ENCODE measurements at places on chromosomes 4 and X.
A peak's percentile ranks its signal among the peaks of the same experiment; 100 is the strongest.

DNA sequence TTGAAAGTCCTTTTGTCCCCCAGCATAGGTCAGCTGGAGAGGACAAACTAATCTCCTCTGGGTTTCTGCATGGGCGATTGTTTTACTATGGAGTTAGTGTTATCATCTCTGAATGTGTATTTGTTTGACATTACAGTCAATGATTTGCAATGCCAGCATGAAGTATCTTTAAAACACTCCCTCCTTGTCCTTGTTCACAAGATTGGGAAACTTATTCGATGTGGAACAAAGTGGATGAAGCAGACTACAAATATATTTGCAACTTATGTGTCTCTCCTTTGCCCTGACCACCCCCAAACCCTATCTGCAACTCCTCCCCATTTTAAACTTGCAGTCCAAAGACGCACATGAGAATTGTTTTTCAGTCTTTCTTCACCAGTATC is 1.5 kb upstream of the PITX2 start:
- DNase-seq: no peak

DNA sequence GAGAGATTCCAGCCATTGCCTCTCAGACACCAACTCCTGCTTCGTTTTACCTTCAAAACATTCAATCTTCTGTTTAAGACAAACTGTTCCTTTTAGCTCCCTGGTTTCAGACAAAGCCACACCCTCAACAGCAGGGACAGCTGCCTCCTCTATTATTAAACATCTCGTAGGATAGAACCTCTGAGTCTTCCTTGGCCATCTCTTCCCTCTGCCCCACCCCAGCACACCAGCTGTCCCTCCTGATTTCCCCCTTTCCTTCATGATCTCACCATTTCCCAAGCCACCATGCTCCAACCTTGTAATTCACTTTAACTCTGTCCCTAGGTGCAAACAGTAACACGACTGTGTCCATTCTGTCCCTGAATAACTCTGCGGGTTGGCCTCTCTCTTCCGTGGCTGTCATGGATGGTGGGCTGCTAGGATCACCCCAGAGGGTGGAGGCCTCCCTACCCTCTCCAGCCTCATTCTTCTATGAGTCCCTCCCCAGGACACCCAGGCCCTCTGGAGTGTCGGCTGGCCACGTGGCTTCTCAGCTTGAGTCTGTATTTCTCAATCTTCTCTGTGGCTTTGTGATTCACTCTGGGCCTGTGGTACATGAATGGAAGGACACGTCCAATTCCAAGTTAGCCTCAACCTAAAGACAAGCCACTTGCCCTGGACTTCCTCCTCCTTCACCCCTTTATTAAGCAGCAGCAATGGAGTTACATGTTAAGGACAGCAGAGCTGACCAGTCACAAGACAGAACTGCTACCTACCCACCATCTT is 349.9 kb downstream of the FBXW7 start:
- DNase-seq: no peak

DNA sequence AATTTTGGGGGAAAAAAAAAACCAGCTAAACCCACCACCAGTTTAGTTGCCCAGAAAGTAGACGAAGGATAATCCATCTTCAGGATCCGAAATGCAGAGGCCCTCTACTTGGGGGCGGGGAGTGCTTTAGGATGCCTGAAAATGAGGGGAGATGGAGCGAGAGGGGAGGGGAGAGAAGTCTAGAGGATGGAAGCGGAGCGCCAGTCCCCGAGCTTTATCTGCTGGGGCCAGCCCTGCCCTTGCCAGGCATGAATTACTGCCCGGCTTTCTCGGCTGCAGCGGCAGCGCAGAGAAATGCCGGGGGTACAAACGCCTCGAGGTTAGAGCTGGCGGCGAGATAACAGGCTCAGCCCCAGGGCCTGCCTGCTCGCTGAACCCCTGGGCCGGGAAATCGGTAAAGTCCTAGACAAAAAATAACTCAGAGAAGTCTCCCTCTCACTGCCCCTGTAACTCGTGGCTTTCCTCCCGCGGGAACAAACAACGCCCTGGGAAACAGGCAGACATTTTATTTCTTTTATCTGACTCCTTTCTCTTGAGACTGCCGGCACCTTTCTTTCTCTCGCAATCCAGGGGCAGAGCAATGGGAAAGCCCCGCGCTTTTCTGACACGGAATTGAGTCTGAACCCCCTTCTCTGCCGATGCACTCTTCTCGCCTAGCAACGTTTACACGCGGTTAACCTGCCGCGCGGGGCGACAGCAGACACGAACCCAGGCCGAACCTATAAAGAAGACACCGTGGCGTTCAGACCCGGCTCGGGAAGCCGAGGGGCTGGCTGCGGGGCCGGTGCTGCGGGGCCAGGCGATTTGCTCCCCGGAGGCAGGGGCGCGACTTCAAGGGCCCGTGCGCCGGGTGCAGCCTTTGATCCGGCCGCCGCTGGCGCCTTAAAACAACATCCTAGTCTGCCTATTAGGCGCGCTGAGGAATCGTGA is 3.1 kb upstream of the MSX1 start:
- DNase-seq: no peak

DNA sequence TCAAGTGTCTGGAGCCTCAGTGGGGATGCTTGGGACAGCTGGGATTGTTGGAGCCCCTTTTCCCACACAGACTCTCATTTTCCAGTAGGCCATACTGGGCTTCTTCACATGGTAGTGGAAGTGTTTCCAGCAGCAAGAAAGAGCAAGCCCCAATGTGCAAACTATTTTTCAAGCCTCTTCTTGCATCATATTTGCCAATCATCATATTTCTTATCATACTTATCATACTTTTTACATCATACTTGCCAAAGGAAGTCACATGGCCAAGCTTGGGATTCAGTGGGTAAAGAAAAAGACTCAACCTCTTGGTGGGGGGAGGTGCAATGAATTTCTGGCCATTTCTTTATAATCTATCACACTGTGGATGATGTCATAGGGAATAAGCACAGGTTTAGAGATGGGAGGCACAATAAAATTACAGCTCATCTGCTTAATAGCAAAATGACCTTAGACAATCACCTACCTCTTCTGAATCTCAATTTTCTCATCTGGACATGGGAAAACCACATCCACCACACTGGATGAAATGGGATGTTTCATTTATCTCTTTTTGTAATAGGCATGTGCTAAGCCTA is 174.2 kb downstream of the MID1IP1 start:
- DNase-seq: no peak

DNA sequence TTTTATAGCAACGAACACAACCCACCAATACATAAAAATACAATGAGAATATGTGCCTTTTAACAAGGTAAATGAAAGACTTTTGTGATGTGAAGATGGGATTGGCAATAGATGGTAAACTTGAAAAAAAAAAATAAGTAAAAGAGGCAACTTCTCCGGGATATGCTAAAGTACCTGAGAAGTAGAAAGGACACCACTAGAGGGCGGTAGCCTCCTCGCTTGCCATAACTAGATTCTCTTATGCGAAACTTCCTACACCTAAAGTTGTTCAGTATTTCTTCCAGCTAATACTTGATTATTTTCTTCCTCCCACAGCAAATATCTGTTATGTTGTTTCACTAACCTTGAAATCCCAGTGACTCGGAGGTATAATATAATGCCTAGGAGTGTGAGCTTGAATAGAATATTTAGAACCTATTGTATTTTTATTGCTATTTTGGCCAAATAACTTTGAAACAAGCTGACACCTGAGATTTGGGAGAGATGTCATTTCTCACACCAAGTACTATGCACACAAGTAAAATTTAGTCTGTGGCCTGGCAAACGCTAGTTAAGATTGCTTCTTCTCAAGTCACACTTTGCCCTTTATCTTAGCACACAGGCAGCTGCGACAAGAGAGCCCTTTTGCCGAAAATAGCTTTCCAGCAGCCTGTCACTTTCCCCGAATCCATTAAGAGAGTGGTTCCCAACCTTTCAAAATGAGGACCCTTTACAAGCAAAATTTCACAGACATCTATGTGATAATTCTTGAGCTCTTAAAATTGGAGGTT is 44.9 kb upstream of the PDLIM5 start:
- DNase-seq: peak; percentile 19

GRCh38 chr4:119536572-119537528 is 91.8 kb downstream of the PDE5A start:
- DNase-seq: no peak

- DNase-seq: no peak
These were observed 866.3 kb upstream of the PCDH7 start for GRCh38 chr4:29853833-29854232.

DNA sequence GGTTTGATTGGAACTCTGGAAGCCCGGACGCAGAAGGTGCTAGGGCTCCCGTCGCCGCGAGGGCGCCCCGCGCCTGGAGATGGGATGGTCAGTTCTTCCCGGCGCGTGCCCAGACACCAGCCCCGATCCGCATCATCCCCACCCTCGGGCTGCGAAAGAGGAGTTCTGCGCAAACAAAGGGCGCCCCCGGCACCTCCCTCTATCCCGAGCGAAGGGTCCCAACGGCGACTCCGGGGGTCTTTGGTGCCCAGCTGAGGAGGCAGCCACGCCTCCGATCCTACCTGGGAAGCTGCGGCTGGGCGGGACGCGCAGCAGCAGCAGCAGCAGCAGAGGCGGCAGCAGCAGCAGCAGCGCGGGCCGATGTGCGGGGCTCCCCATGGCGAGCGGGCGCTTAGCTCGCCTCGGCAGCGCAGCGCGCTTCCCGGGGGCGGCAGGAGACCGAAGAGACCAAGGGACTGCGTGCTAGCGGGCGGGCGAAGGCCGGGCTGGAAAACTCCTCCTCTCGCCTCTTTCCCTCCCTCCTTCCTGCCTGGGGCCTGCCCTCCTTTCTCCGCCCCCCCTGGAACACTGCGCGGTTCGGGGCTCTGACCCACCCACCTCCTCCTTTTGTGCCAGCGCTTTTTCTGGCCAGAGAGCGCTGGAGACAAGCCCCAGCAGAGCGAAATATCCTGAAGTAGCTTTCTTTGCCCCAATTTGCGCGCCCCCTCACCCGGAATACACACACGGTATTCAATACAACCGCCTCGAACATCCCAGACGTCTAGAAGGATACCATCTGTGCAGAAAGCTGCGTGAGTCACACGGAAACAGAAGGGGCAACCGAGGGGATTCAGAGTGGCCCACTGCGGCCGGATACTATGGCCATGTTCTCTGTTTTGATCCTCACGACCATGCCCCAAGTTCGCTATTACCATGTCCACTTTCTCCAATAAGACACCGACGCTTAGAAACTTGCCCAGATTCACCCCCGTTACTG is at the start of gene SRPX:
Gene SRPX (minus strand): TSS at position 457 of the 976 bp plus-strand sequence. CDS start 79 bp downstream, at position 378.
- no peak for DNase-seq

DNA sequence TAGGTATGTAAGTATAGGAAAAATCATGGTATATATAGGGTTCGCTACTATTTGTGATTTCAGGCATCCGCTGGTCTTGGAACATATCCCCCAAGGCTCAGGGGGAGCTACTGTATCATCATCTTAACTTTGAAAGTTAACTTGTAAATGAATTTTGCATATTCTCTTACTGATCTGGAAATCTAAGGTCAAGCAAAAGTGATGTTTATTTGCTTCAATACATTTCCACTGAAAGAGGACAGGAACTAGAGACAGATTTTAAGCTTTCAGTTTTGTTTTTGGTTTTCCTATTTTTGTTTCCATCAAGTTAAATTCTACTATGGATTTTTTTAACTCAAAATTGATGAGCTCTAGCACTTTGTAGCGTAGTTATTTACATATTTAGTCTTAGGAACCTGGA is 56.2 kb downstream of the NAF1 start:
- DNase-seq: no peak

- DNase-seq: no peak
These were observed 99.2 kb downstream of the JADE1 start for GRCh38 chr4:128908735-128909134.

- DNase-seq: no peak
These were observed 293.5 kb upstream of the HS3ST1 start for GRCh38 chr4:11722223-11722622.

DNA sequence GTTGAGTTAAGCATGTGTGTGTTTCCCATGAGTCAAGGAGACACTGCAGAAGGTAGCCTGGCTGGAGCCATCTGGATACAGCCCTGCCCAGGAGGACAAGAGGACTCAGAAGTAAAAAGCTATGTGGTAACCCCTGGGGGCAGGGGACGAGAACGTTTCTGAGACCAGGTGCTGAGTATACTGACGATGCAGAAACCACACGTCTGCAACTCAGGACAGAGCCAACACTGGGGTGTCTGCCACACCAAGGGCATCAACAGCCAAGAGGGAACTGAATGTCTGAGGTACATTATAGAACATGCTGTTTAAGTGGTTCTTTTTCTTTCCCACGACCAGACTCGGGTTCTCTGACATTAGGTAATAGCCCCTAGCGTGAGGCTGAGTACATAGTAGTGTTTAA is 94.1 kb upstream of the GPR34 start:
- DNase-seq: no peak

- DNase-seq: no peak
These were observed 52.0 kb downstream of the SORCS2 start for GRCh38 chr4:7244331-7244665.

DNA sequence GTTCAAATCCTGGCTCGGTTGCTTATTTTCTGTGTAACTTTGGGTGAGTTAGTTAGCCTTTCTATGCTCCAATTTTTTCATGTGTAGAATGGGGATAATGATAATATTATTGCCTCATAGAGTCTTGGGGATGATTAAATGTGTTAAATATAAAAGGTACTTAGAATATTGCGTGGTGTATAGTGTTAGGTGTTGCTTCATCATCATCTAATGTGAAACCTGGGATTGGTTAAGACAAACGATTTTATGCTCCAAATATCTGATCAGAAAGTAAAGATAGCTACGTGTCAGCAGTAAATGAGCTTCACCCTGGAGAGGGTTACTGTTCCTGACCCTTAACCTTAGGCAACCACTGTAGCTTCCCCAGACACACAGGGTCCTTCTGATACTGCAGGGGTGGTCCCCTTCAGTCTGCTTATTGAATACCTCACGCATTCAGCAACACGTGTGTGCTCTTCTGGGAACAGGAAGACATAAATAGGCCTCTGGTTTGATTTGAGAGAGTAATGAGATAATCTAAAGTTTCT is 50.1 kb downstream of the GPAT3 start:
- DNase-seq: no peak

DNA sequence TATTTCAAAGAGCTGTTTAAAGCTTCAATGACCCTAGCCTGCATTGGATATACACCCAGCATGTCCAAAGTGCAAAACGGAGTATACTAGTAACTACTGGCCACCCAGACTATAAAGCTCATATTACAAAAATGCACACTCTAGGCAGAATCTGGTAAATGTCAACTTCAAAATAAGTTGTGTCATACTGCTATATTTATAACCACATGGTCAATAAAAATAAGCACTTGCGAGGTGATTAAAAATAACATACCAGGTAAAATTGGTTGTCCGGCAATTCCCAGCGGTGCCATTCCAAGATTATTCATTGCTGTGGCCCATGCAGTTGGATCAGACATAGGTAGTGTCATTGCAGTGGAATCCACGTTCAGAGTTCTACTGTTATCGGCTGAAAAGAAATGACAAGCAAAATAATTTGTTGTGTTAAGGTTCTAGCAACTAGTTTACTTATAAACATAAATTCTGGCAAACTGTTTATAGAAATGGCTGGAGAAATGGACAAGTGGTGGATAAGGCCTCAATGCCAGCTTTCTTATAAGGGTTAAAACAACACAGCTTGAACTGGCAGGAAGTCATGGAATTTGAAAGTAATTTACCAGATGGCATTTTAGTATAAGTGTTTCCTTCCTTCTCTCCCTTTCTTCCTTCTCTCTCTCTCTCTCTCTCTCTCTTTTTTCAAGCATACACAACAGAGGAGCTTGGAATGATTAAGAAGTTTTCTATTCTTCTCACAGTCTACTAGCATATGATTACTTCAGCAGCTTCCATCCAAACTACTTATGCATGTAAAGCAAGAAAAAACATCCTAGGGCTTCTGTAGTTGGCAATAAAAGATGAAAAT is 199.9 kb downstream of the ENOX2 start:
- no peak for DNase-seq

GRCh38 chrX:47129899-47130358 is 14.6 kb downstream of the NDUFB11 start:
- no peak for DNase-seq

GRCh38 chr4:109614466-109614865 is 54.4 kb downstream of the MCUB start:
- no peak for DNase-seq
